CD4-positive, alpha-beta T cell treated with Interleukin-4 for 1 hour (primary cell): ENCODE measurements at places on chromosomes 11 and 22.

- no peak for DNase-seq
Measured at GRCh38 chr22:40621309-40622151, 15.0 kb downstream of the MRTFA start.

DNA sequence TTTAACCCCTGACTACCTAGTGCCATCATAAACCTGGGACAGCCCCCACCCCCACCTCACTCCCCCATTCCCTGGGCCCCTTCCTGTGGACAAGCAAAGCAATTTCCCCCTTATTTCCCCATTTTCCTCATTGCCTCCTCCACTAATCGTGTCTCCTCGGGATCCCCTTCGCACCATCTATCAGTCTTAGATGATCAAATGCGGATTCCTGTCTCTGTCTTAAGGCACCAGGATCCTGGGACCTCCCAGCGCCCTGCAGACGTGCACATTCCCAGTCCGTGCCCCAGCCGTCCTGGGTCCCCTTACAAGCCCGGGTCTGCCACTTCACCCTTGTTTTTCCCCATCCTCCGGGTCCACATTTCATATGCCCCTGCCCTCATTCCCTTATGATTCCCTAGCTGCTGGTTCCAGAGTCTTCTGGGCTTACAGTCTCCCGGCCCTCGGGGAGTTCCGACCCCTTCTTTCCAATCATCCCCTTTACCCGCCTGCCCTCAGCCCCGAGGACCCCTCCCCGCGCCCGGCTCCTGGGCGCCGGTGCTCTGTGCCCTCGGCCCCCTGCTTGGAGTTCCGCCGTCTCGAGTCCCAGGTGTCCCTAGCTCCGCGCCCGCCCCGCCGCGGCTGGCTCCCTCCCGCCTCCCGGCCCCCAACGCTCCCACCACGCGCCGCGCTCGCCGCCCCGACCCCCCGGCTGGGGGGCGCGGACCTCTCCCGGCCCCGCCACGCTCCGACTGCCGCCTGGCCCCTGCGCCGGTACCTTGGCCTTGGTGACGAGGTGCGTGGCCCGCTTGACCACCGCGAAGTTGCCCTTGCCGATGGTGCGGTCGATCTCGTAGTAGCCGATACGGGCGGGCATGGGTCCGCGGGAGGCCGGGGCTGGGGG lies 599 bp downstream of the SIK3 start:
- peak; percentile 22 for DNase-seq

GRCh38 chr11:126640186-126640585 lies 284.7 kb downstream of the ST3GAL4 start:
- no peak for DNase-seq

- no peak for DNase-seq
Measured at GRCh38 chr11:77446911-77447629, 26.8 kb downstream of the PAK1 start.

DNA sequence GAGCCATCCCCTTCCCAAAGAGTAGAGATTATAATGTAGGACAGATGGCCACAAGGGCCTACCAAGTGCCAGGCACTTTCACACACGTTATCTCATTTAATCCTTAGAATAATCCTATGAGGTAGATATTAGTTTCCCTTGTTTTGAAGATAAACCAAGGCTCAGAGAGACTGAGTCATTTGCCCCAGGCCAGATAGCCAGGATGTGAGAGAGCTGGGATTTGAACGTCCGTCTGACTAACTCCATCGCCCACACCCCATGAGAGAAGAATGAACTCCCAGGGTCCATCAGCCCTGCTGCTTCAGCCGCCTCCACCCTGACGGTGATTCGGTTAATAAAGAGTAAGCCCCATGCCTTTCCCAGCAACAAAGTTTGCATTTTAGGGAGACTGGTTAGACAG lies 10.7 kb downstream of the PRG3 start:
- DNase-seq = no peak

DNA sequence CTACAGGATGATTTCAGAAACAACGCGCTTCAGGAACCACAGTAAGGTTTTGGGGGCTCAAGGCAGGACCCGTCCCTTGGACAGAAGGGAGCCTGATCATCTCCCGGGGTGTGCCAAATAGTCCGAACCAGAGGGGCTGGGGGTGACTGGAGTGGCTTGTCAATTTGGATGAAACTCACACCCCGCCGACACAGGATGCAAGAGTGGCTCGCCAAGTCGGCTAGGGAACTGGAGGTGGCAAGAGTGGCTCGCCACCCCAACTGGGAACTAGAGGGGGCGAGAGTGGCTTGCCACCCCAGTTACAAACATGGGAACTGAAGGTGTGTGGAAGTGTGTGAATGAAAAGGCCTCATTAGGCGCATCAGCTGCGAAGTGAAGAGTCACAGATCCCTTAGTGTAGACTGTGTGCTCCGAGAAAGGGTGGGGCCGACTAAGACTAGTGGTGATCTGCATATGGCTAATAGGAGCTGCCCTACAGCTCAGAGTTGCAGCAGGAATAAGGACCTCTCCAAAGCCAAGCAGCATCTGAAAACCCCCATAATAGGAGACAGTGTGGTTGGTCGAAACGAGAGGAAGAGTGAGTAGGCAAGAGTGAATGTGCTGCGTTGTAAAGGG lies 26.6 kb upstream of the CPT1A start:
- DNase-seq = no peak
